ENCODE measurements at places on chromosomes 7 and 10. TPM values are rescaled to one million over a fixed set of nuclear protein-coding genes. Genes with fewer than 3 reads are reported as not detected.

- H3K4me3 ChIP-seq: no peak overlapping the region
- no peak overlapping the region for H3K27ac ChIP-seq
- no peaks in the 10 kb centered on the region for H3K36me3 ChIP-seq
- no peaks in the 10 kb centered on the region for H3K27me3 ChIP-seq
- DNase-seq: no peak
- no peaks in the 10 kb centered on the region for H3K4me1 ChIP-seq
Measured at GRCh38 chr7:70091362-70091761, 493.1 kb downstream of the AUTS2 start.

DNA sequence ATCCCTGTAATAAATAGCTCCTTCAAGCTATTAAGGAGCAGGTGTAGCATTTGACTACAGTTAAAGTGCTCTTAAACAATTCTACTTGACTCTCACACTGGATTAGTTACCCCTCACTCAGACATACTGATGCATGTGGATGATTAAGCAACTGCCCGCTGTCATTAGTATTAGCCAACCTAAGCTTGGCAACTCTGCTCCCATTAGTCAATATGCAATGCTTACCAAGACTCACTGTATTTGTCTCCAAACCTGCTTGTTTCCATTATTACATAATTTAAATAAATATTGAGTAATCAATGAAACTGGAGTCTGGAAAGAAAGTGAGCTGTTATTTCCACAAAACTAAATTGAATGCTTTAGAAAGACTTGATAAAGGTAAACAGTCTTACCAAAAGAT lies 144.0 kb upstream of the ASAH2 start:
- no peaks in the 10 kb centered on the region for H3K27me3 ChIP-seq
- peak overlapping the region; percentile 86 for H3K4me3 ChIP-seq
- DNase-seq: no peak
- H3K27ac ChIP-seq: peak overlapping the region; percentile 98
- H3K36me3 ChIP-seq: peaks cover 5% of the 10 kb centered on the region

DNA sequence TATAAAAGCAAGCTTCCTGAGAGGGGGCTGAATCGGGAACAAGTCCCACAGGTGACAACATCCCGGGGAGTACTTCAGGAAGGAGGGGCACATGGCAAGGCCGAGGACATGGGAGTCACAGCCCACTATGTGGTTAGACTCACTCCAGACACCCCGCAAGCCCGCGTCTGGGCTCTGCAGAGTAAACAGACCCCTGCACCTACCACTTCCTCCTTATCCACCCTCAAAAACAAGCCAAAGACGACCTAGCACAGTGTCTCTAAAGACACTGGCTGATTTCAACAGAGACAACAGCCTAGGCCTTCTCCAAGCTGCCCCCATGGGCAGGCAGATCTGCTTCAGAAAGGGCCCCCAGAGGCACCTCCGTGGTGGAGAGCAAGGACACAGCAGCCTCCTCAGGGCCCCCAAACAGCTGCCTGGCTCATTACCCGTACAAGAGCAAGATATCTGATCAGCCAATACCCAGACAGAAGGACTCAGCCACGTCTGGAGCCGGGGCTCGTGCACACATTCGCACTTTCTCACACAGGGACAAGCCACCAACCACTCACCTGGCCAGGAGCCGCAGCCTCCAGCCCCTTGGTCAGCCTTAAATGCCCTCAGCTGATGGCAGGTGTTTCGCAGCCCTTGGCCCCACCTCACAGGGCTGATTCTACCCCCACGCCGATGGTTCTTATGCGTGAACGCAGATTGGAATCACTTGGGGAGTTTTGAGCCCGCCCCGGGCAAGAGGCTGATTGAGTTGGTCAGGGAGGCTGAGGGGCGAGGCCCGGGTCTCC lies 10.7 kb upstream of the KPNA7 start:
- H3K27me3 ChIP-seq: no peaks in the 10 kb centered on the region
- no peak for DNase-seq
- H3K4me1 ChIP-seq: peaks cover 5% of the 10 kb centered on the region
- no peak overlapping the region for H3K27ac ChIP-seq

- DNase-seq: no peak
- H3K27me3 ChIP-seq: no peaks in the 10 kb centered on the region
- no peaks in the 10 kb centered on the region for H3K36me3 ChIP-seq
- peaks cover 28% of the 10 kb centered on the region for H3K4me1 ChIP-seq
- H3K27ac ChIP-seq: no peak overlapping the region
Measured at GRCh38 chr10:103067484-103067883, 125.6 kb downstream of the NT5C2 start.

XRCC2 gene
- 41.2 TPM for total RNA-seq

All from natural killer cell treated with Interleukin-12 subunit alpha and Interleukin-12 subunit beta and Interleukin-15 and Interleukin-18, amount 100 ng/mL, for 72 hours (primary cell).